ENCODE measurements at places on chromosomes 6 and 20.
A peak's percentile ranks its signal among the peaks of the same experiment; 100 is the strongest.

DNA sequence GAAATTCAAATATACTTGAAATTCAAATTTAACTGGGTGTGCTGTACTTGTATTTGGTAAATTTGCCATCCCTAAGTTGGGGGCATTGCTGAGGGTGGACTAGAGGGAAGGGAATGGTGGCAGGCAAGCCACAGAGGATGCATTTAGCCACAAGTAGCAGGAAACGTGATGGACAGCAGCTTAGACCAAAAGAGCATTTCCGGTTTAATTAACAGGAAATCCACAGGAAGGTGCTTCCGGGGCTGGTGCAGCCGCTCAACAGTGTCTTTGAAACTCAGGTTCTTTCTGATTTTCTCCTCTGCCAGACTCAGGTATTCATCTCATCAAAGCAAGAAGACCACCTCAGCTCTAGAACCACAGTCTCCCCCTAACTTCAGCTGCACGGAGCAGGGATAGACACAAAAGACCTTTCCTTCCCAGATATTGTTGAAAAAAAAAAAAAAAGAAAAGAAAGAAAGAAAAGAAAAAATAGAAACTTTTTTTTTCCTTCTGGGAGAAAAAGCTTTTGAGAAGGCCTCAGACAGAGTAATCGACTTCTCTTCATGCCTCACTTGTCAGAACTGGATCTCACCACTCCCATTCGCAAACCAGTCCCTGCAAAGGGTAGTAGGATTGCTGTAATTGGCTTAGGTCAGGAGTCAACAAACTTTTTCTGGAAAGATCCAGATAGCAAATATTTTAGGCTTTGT is 8.0 kb upstream of the BCAS1 start:
- DNase-seq = no peak

- DNase-seq = peak; percentile 17
Measured at GRCh38 chr6:110738899-110739365, 76.3 kb downstream of the CDK19 start.

DNA sequence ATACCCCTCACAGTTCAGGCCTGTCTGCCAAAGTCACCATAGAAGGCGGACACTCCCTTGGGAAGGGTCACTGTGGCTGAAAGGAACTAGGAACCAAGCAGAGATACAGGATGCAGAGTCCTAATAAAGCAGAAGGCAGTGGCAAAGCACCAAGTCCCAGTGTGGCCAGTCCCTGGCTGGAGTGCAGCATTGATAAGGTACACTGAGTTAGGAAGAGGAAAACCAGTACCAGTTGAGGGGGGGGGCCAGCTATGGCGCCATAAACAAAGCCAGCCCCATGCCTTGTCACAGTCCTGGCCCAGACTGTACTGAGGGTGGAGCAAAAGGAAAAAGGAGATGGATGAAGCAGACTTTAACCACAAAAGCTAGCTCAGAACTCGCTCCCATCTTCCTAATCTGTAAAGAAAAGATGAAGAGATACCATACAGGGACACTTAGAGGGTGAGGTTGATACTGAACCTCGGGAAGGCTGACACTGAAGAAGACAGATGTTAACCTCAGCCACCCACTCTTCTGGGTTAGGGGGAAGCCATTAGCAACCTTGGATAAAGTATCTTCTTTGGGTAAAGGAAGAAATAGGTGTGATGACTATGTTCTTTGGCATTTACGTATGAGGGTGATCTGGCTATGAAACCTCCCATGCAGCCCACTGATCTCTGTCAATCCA is 7.8 kb downstream of the ABHD12 start:
- DNase-seq = no peak

DNA sequence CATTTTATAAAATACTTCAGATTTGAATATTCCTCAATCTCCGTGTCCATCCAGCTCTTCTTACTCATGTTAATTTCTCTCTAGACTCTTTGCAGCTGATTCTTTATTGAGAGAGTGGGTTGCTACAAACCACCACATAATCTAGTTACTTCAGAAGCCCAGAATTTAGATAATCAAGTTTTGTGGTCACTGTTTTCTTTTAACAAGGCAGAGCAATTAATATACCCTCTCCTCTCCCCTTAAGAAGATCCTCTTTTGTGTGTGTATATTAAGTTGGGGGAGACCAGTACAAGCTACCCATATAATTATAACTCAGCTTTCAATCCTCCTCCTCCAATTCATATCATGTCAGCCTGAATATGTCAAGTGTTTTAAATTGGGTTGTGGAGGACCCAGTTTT is 95.1 kb downstream of the IRAK1BP1 start:
- DNase-seq = no peak

DNA sequence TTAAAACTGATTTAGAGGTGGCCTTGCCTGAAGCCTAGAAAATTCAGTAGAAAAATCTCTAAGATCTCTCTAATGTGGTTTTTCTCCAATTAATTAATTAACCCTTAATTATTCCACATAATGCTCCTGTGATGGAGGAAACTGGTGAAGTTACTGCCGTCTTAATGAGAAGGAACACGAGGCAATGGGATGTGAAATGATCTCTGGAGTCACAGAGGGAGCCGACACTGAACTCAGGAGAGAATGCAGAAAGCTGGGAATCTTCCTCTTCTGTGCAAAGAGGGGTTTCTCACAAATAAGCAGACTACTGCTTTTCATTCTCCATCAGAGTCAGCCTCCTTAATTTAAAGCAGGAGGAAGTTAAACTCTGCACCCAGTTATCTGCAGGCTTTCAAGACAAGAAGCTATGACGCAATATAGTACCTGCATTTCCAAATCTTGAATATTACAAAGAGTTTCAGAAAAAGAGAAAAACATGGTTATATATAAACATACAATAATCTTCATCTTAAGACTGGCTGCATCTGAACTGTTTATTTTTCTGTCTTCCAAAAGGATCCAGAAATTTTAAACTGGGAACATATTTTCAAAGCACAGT is 18.1 kb upstream of the SNRPB2 start:
- no peak for DNase-seq

GRCh38 chr6:139425780-139426179 is 51.3 kb upstream of the CITED2 start:
- no peak for DNase-seq

DNA sequence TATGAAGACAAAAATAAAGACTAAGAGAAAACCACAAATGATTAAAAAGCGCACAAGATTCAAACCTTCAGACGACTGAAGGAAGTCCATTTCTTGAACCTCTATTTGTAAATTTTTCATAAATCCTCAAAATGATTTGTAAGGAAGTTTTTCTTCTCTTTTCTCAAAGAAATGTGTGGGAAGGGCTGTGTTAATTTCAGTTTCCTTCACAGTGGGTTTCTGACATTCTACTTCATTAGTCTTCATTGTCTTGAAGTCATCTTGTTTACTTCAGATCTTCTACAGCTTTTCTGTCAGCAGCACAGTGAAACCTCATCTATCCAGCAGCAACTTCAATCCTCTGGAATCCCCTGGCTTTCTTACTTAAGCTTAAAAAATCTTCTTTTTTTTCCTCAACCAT is 87.6 kb upstream of the MYLIP start:
- DNase-seq = no peak

- no peak for DNase-seq
Measured at GRCh38 chr6:42047790-42048405, 2.4 kb upstream of the TAF8 start.

DNA sequence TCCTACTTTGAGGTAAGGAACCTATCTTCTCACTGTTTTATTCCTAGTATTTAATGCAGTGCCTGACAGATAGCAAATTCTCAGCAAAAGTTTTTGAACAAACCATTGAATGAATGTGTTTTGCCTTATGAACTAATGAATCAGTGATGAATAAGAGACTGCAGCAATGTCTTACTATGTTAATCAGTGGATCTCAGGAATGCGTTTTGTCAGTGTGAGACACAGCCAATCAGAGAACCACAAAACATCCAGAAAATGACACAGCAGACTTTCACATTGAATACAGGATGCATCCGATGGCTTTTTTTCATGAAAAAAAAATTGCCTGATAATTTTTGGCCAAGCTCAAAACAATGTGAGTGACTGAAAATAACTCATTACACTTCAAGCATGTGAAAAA is 270.5 kb downstream of the BMP2 start:
- no peak for DNase-seq
